ENCODE measurements at places on chromosomes 7 and 10.

DNA sequence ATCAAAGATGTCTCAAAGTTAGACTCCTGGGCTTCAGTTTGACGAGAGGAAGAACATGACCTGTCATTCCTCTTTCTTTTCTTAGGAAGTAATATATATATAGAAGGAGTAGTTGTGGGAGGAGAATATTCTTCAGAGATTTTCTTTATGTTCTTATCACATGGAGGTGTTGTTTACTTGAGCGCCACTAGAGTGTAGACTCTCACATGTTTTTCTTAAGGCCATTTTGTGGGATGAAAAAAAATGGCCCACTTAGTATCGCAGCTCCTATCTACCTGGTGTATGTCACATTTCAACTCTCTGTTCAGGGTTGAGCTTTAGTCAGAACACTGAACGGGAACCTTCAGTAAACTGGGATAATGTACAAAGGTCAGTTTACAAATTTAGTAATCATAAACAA lies 645.2 kb downstream of the PHTF2 start:
- DNase-seq: no peak

GRCh38 chr7:110607050-110607857 lies 483.7 kb upstream of the LRRN3 start:
- no peak for DNase-seq

DNA sequence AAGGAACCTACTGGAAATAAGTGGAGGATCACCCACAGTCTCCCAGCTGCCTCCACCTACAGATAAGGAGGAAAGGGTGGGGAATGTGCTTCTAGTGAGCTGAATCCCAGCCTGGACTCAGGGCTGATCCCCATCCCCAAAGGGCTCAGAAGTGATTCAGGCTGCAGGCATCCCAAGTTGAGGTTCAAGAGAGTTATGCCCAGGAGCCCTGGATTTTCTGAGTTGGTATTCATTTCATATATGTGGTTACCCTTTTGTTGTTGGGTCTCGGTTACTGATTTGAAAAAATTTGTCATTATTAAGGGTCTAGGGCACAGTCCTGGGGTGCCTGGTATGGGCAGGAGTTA lies 30.0 kb upstream of the SRGN start:
- no peak for DNase-seq

GRCh38 chr7:138891446-138891810 lies 89.8 kb downstream of the KIAA1549 start:
- DNase-seq: no peak

DNA sequence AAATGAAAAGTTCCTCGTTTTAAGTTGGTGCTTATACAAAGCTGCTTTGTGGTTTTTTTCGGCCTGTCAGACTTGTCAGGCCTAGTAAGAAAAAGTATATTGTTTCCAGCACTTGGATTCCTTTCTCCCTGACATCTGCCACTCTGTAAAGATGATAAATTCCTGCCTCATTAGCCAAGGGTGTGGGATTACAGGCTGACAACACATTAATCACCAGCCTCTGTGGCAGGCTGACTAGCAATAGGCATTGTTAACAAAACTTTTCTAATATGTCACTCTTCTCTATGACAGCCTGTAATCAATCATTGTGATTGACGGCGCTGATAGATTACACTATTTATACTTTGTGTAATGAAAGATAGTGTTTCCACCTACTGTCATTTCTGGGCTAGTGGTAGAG lies 682.5 kb downstream of the LRMDA start:
- no peak for DNase-seq

- DNase-seq: no peak
Measured at GRCh38 chr7:17516771-17517170, 218.3 kb downstream of the AHR start.

DNA sequence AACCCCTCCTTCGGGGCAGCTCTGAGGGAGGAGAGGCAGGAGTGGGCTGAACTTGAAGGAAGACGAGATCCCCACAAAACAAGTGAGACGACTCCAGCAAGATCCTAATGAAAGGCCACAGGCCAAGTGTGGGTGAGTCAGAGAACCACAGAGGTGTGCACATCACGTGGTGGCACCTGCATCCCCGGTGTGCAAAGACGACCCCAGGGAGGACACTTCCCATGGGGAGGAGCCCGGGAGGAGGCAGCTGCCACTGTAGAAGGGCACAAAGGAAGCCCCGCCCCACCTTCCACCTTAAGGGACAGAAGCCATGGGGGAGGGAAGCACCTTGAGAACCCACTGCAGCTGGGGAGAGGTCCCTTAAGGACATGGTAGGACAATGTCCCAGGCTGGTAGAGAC lies 45.7 kb downstream of the ESYT2 start:
- DNase-seq: no peak

DNA sequence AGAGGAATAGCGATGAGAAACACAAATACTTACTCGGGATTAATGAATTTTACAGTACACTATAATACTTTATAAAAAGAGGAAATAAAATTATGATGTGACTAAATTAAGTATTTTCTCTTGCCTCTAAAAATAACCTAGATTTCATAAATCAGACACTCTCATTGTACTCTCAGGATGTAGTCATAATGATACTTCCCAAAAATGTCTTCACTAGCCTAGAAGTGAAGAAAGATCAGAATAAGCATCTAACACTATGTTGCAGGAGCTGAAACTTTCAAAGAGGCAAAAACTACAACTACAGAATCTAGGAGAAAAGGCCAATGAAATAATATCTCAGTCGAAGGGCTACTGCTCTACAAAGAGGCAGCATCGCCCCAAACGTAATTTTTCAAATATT lies 49.4 kb downstream of the DNAJC1 start:
- DNase-seq: no peak

GRCh38 chr7:149854611-149855360 lies 16.6 kb downstream of the ZNF862 start:
- no peak for DNase-seq

GRCh38 chr10:120478386-120478785 lies 21.4 kb downstream of the PLPP4 start:
- DNase-seq: no peak

- DNase-seq: no peak
Measured at GRCh38 chr7:116886543-116887156, 24.3 kb downstream of the CAPZA2 start.

- DNase-seq: no peak
Measured at GRCh38 chr7:149621776-149622175, 124.2 kb upstream of the ZNF746 start.
